Activated naive CD4-positive, alpha-beta T cell treated with anti-CD3 and anti-CD28 coated beads, Interleukin-2, amount 50 U/mL, for 72 hours (primary cell): ENCODE measurements at places on chromosomes 5 and 9.

GRCh38 chr9:123073991-123074422 is 40.5 kb downstream of the GPR21 start:
- DNase-seq: no peak

DNA sequence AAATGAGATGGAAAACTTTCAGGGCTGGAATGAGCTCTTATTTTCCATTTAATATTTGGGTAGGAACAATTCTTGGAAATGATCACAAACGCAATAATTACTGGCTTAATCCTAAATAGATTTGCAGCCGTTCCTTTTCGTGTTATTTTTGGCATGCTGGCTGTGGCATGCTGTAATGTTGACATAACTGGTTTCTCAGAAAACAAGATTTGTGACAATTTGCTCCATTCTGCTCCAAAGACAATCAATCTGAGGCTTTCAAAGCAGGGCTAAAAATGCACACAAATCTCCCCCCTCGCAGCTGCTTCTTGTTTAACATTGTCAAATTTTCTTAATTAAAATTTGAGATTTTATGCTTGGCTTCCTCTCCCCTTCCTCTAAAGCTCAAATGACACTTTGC is 151.2 kb downstream of the TTC39B start:
- no peak for DNase-seq

GRCh38 chr5:17118631-17119030 is 98.8 kb upstream of the BASP1 start:
- DNase-seq: peak; percentile 2

DNA sequence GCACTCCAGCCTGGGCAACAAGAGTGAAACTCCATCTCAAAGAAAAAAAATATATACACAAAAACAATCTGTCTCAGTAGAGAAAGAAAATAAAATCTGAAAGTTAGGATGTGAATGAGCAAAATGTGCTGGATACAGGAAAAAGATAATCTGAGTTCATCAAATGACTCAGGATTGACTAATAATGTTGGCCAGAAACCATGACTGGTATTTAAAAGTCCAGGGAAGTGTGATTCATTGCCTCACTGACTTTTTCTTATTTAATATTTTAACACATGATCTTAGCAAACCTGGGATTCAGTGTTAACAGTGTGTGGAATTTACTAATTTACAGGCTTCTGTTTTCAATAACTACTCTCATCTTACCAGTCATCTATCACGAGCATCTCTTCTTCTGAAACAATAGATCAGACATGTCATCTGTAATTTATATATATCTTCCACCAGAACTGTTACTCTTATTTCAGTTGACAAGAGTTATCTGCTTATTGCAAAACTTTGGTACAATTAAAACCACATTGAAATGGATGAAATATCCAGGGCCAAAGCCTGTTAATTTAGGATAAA is 256.7 kb downstream of the CDH12 start:
- no peak for DNase-seq

DNA sequence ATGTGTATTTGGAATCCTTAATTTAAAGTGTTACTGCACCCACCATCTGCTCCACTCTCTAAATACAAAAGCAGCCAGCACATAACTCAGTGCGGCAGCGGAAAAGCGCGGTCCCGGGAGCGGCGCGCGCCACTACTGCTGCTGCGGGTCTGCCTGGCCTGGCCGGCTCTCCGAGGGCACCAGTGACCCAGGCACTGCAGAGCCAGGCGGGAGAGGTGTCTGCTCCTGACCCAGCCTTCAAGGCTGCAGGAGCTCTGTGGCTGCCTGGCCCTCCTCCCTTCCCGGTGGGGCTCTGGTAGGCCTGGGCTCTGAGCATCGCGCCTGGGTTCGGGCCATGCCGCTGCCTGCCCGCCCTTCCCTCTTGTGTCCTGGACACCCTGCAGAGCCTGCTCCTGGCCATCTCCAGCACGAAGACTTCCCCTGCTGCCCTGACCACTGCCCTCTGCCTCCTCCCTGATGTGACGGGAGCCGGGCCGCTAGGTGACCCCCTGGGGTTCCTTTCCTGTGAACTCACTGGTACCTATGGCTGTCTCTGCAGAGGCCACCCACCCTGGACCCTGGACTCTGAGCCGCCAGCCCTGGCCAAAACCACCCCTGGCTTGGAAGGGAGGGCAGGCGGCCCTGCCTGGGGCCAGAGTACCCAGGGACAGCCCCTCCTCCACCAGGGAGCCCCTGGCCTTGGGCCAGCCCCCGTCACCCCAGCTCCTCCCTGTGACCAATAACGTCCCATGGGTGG is 32.8 kb upstream of the UBAC1 start:
- DNase-seq: no peak

GRCh38 chr9:107615321-107615720 is 125.8 kb upstream of the KLF4 start:
- no peak for DNase-seq

- no peak for DNase-seq
Observed at GRCh38 chr9:22342491-22343217, 104.0 kb upstream of the DMRTA1 start.

GRCh38 chr9:105865285-105865684 is 170.9 kb downstream of the TMEM38B start:
- no peak for DNase-seq

DNA sequence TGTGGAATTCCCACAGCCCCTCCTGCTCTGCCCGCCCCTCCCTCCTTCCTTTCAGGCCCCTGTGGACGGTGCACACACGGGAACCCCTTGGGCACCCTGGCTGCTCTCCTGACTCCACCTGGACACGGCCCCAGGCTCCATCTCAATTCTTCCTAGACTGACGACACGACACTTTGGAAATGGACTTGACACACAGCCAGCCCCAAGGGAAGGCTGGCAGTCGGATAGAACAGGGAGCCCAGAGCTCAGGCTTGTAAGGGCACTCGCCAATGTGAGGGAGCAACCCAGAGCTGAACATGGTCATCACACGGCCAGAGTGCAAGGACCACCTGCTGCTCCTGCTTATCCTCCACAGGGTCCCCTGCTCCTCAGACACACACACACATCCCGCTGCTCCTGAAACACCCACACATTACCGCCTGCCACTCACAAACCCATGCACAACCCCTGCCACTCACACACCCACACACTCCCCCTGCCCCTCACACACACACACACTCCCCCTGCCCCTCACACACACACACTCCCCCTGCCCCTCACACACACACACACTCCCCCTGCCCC is 8.9 kb downstream of the SLC9A3 start:
- DNase-seq: no peak
